ENCODE measurements at places on chromosomes 11 and 22.

GRCh38 chr11:46009647-46010046 is 87.2 kb downstream of the LARGE2 start:
- no peak for DNase-seq

DNA sequence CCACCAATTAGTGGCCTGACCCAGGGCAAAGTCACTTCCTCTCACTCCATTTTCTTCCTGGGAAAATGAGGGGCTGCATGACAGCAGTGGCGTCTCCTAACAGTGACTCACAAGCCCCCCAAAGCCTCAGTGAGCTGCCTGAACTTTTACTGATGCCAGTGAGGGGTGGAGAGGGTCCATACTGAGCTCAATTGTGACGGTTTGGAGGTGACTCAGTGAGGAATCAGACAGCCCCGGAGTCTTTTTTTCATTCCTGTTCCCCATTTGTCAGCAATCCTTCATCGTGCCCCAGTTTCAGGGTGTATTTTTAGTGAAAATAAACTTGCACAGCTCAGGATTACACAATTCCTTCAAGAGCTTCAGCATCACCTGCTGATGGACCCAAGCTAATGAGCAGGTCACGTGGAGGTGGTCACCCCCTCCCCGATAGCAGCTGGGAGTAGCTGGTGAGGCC is 30.1 kb upstream of the RASD2 start:
- no peak for DNase-seq

DNA sequence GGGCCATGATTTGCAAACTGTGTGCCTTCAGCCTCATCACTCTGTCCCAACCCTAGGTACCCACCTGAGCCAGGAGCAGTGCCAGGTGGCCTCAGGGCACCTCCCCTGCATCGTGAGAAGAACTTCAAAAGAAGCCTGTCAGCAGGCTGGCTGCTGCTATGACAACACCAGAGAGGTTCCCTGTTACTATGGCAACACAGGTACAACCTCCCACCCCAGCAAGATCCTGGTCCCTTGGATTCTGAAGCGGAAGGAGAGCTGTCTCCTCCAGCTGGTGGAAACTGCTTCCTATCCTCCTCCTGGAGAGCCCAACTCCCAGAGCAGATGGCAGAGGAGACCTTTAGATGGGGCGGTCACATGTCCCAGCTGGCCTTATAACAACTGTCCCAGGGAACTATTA is 2.9 kb downstream of the ZP1 start:
- no peak for DNase-seq

DNA sequence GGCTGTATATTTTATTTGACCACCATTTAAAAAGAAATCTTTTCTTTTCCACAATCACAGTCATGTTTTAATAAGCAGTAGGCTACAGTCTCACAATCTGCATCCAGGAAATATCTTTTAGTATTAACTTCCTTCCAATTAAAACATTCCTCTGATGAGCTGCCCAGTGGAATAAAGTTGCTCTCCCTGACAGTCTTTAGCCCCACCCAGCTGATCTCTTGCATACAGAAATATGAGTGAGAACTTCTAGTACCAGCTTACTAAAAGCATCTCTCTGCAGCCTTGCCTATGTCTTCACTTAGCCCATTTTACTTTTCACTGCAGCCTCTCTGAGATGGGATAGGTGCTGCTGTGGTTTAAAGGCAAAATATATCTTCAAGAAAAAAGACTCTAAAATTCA is 143.4 kb upstream of the ANO3 start:
- no peak for DNase-seq

DNA sequence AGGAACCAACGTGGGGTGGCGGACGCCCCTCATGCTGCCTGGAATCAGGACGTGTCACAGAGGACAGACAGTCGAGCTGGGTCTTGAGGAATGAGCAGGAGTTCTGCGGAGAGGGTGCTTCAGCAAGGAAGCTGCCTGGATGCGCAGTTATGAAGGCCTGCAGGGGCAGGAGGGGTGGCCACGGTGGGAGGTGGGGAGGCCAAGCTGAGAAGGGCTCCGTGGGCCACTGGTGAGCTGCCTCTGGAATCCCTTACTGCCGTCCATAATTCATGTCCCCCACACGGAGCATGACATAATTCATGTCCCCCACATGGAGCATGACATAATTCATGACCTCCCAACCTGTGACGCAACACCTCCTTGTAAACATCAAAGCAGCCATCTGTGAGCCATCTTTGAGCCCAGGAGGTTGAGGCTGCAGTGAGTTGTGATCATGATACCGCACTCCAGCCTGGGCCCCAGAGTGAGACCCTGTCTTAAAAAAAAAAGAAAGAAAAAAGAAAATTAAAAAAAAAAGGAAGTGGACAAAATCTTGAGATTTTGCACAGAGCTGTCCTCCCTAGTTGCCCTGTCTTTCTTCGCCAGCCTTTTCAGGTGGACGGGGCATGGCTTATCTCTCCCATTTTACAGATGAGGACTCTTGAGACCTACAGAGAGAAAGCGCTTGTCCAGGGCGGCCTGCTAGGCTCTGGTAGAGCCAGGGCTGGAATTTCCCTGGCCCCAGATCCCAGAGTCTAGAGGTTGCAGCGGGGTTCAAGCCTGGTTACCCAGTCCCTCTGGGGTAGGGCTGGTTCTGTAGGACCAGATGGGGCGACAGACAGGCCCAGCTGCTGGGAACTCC is 24.3 kb upstream of the PICK1 start:
- no peak for DNase-seq

DNA sequence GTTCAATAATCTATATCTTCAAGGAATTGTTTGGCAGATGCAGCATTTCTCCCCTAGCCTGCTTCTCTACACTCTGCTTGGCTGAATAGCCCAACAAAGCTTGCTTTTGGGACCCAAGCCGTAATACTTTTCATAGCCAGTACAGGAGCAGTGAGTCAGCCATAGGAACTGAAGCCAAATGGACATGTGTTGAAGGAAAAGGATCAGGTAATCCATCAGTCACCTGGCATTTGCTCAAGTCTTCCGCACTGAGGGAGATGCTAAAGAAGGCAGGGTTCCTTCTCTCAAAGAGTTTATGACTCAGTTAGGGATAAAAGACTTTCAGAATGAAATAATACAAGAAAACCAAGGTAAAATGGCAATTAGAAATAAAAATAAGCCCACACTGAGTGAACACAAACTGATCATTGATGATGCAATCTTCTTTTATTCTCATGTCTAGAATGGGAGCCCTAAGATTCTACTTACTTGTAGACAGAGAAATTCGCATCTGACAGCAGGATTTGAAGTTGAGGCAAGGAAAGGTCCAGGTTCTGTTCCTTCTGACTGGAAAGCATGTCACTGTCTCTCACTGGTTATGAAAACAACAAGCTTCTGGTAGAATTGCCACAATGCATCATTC is 13.2 kb downstream of the C11orf87 start:
- DNase-seq, result no peak

- no peak for DNase-seq
Measured at GRCh38 chr11:82790723-82791484, 57.2 kb upstream of the FAM181B start.

- DNase-seq, result no peak
Measured at GRCh38 chr11:15057329-15057728, 16.1 kb upstream of the CALCB start.

DNA sequence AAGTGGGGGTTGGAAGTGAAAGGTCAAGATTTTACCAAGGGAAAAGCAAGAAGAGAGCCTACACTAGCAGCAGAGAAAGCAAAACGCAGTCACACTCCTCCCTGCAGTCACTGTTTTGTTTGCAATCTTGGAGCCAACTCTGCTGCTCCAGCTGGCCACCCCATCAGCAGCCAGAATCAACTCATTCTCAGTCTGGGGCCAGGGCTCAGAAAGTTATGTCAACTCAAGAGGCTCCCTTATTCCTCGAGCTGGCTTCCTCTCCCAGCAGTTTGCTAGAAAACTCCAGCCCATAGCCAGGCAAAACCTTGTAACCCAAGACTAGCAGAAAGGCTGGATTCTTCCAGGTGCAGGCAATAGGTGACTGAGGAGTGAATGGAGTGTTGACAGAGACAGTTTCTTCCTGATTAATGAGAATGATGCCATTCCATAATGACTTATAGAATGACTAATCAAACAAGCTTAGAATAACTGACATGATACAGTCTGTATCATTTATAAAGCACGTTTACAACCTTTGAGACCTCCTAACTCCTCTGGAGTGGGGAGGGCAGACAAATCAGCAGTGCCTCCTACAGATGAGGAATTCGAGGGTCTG is 53.4 kb downstream of the P4HA3 start:
- no peak for DNase-seq

GRCh38 chr22:43861529-43861928 is 784 bp downstream of the SULT4A1 start:
- no peak for DNase-seq

DNA sequence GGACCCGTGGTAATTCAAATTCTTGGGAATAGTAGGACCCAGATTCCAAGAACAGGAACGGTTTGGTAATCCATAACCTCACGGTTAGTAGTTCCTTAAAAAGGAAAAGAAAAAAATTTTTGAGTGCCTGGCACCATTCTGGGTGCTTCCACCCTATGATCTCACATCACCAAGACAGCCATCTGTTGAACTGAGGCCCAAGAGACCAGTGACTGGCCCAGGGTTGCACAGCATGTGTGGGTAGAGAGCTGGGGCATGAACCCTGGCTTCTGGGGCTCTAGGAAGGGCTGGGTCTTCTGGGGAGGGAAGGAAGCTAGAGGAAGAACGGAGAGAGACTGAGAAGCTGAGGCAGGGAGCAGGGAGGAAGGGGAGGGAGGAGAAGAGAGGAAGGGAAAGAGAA is 4.7 kb upstream of the SPI1 start:
- no peak for DNase-seq

GRCh38 chr11:7892059-7892699 is 38.9 kb downstream of the OR10A6 start:
- no peak for DNase-seq

DNA sequence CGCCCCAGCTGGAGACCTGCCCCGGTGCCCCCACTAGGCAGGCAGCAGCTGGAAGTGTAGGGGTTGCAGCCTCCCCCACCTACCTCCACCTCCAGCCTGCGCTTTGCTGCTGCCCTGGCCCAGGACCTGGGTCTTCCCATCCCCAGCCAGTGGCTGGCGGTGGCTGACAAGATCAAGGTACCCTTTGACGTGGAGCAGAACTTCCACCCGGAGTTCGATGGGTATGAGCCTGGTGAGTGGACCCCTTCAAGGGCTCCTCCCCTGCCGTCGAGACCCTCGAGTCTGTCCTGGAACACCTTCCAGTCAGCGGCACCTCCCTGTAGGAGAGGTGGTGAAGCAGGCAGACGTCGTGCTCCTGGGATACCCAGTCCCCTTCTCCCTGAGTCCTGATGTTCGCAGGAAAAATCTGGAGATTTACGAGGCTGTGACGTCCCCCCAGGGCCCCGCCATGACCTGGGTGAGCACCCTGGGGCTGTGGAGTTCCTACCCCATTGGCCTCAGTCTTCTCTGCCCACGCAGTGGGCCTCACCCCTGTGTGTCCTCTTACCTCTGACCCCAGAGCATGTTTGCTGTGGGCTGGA is 4.4 kb downstream of the PGGHG start:
- DNase-seq, result no peak

DNA sequence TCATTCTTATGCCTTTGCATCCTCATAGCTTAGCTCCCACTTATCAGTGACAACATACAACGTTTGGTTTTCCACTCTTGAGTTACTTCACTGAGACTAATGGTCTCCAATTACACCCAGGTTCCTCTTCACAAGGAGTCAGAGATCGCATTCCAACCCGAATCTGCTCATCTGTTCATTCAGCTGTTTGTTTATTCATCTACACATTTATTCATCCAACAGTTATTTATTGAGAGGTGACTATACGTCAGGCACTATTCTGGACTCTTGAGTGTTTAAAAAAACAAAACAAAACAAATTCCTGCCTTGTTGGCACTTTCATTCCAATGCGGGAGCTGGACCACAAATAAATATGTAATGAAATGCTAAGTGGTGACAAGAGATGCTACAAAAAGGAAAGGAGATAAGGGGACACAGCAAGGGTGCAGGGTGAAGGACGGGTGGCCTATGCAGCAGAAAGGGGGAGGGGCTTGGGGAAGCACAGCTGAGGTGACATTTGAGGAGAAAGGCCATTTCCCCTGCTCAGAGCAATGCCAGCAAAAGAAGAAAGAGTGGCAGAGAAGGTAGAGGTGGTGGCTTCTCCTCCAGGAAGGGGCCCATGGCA is 393.8 kb upstream of the SYN3 start:
- no peak for DNase-seq

DNA sequence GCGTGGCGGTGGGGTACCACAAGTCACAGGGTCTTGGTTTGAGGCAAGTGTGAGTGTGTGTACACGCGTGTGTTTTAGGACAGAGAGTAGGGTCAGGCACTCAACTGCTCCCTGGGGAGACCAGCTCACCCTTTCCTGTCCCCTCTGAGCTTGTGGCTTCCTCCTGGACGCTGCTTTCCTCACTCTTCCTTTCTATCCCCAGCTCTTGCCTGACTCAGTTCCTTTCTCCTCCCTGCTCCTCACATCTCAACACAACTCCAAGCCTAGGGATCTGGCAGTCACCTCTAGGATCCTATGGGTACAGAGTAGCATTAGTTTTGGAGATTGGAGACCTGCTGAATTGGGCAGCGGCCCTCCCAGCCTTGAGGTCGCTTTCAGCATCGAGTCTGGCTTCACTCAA is 4.1 kb downstream of the CLCF1 start:
- no peak for DNase-seq

DNA sequence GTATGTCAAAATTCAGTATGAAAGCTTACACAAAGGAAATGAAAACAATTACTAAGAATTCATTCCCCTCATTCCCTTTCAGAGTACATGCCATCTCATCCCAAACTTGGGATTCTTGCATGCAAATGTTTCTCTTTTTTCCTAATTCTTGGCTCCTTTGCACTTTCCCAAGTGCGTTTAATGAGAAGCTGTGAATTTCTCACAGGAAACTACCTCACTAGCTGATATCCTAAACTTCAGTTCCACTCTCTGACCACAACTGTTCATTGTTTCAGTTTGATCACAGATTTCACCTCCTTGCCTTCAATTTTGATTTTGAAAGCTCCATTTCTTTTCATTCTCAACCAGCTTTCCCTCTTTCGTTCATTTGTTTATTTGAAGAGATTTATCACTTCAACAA is 5.9 kb upstream of the ARL14EP start:
- DNase-seq, result no peak

- DNase-seq, result no peak
Measured at GRCh38 chr22:44884968-44885805, 124.6 kb downstream of the PHF21B start.

DNA sequence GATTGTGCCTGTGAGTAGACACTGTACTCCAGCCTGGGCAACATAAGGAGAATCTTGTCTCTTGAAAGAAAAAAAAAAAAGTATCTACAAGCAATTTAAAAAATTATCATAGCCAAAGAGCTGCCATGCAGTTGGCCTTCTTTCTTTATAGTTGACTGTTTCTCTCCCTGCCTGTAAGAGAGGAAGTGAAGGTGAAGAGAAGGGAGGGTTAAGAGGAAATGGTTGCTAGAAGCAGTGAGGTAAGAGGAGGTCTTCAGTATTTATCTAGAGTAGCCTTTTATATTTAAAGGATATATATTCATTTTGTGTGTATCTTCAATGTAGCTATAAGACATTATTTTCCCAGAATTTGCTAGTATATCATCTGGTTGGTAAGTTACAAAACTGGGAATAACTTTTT is 217.9 kb downstream of the TMEM135 start:
- DNase-seq, result no peak

- no peak for DNase-seq
Measured at GRCh38 chr11:96276836-96277235, 66.2 kb downstream of the MAML2 start.

- DNase-seq, result no peak
Measured at GRCh38 chr11:76689313-76690260, 19.0 kb upstream of the LRRC32 start.

GRCh38 chr11:10302744-10303557 is 1.9 kb upstream of the ADM start:
- no peak for DNase-seq

GRCh38 chr22:37167981-37168647 is 18.4 kb upstream of the IL2RB start:
- no peak for DNase-seq
